ENCODE measurements at places on chromosomes 3 and 15.
A peak's percentile ranks its signal among the peaks of the same experiment; 100 is the strongest.

DNA sequence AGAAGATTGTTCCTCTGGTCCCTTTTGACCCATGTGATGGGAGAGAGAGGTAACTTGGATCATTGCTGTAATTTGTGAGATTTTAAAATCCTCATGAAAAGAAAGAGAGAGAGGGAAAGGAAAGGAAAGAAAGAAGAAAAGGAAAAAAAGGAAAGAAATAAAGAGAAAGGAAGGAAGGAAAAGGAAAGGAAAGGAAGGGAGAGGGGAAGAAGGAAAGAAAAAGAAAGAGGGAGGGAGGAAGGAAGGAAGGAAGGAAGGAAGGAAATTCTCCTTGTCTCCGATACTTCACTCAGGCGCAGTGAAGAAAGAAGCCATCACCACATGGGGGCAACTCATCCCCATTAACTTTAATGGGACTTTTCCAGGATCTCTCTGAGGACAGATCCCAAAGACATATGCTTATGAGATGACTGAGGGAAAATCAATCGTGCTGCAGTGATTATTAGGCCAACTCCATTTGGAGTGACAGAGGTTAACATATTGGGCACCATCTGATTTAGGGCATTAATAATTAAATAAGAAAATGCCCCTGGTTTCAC, 123.0 kb downstream of the MEGF11 start:
- no peak for DNase-seq

- DNase-seq = no peak
Measured at GRCh38 chr15:70589221-70589620, 174.1 kb downstream of the UACA start.

DNA sequence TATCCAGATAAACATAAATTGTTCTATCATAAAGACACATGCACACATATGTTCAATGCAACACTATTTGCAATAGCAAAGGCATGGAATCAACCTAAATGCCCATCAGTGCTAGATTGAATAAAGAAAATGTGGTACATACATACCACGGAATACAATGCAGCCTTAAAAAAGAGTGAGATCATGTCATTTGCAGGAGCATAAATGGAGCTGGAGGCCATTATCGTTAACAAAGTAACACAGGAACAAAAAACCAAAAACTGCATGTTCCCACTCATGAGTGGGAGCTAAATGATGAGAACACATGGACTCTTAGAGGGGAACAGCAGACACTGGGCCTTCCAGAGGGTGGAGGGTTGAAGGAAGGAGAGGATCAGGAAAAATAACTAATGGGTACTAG, 79.2 kb downstream of the SH3GL3 start:
- DNase-seq = no peak

DNA sequence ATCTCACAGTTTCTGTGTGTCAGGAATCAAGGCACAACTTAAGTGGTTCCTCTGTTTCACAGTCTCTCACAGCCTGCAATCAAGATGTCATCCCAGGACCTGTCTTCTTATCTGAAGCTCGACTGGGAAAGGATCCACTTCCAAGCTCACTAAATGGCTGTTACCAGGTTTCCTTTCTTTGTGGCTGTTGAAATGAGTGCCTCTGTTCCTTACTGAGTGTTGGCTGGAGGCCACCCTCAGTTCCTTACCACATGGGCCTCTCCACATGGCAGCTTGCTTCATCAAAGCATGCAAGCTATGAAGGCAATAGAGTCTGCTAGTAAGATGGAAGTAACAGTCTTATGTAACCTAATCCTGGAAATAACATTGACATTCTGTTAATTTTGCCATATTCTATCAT, 174.0 kb downstream of the ERC2 start:
- no peak for DNase-seq

DNA sequence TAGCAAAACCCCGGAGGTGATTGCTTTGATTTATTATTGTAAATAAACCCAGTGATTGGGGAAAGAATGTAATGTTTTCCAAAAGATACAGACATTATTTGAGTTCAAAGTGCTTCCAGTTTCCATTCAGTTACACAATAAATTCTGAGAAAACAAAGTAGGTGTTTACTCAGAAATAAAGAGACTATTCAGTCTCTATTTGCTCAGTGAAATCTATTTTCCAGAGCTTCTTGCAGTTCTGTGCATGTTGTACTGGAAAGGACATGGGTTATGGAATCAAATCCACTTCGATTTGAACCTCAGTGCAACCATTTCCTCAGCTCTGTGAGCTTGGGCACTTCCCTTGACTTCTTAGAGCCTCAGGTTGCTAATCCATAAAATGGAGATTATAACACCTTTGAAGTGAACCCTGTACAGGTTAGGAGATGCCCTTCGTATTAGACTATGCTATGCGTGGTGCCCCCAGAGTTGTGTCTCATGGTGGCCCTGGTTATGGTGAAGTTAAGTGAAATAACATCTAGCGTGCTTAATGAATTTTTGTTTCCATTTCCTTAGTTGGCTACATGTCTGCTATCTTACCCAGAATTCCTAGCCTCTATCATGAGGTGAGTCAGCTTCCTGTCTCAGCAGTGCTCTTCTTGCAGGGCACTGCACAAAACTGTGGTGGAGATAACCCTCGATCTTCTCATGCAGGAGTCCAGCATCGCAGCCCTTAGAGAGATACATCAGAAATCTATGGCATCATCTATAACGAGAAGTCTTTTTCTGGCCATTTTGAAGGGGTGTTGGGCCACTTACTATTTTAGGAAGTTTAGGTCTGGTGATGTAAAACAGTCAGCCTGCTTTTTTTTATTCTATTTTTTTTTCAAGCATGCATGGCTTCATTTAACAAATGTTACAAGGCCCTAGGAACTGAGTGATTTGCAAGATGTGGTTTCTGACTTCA, 97.7 kb downstream of the RPL39L start:
- DNase-seq = no peak

DNA sequence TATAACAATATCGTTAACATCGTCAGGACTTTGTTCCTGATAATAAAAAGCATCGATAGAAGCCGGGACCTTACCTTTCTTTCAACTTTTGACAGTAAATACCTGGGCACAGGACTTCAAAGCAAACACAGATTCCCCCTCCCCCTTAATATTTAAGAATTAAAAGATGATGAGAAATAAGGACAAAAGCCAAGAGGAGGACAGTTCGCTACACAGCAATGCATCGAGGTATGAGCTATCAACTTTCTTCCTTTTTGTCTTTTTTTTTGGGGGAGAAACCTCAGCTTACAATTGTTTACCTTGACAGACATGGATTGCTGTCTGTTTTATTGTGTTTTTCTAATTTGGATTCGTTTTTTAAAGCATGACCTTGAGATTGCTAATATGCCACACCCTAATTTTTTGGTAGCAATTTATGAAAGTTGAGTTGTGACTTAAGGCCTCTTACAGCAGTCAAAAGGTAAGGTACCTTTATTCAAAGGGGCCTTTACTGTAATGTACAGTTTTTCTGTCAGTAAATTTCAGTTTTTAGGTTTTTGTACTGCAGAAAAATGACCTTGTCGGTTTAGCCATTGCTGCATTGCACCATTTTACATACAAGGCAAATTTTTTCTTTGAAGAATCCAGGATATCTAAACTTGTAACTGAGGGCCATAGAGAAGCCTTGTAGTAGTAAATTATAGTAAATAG, 1.1 kb downstream of the CHD2 start:
- DNase-seq = no peak

DNA sequence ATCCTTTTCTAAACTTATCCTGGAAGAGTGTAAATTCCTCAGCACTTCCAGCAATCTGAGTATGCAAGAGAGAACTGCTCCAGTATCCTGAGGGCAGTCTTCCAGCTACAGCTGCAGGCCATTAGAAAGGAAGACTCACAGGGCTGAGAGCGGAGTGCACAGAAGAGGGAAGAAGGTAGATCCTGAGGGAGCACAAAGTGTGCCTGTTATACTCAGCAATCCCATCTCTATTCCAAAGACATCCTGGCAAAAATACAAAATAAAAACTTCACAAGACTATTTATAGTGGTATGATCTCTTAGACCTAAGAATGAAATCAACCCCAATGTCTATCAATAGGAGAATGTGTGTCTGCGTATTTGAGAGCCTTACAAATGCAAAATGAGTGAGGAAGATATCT, 292.0 kb downstream of the ZIC1 start:
- no peak for DNase-seq

DNA sequence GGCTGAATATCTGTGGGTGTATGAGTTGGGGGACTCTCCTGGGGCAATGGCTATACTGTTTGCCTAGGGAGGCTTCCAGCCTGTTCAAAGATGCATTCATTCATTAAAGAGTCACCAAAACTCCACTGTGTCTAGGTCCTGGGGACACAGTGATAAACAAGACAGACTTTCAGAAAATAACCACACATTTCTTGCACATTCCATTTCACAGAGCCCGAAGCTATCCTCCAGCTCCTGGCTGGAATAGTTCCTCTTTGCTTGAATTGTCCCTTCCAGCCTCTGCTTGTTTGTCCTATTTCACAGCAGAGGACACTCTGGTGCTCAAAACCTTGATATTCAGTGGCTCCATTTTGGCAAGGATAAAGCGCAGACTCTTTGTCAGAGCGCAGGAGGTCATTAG, 61.7 kb upstream of the ITGA11 start:
- DNase-seq = no peak

- DNase-seq = peak; percentile 26
Measured at GRCh38 chr3:128170866-128171516, 17.7 kb downstream of the EEFSEC start.

DNA sequence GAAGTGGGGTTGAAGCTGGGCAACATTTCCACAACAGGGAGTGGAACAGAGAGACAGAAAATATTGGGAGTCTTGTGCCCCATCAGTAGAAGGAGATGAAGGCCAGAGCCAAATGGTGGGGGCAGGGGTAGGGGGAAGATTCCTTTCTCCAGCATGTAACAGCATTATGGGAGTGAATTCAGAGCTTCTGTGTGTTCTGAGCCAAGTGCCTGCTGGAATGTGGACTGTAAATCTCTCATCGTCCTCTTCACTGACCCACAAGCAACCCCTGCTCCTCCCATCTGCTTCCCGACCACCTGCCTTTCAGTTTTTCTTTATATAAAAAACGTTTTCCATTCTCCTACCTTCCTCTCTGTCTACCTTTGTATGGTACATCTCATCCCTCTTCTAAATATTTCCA, 344.2 kb upstream of the TPRG1 start:
- no peak for DNase-seq

DNA sequence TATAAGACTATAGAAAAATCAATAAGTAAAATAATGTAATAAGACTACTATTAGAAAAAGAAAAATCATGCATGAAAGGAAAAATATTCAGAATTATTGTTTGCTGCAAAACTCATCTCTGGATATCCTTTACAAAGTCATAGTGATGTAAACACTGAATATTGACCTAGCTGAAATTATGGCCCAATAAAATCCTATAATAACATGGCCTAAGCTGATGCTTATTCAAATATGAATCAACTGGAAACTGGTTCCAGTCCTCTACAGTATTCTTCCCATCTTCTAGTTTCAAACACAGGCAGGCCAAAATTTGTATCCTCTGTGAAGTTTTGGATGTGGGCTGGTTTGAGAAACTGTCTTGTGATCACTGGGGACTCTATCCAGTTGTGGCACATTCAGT, 134.5 kb downstream of the CNTN3 start:
- no peak for DNase-seq

- DNase-seq = peak; percentile 53
Measured at GRCh38 chr15:60994963-60995475, 234.1 kb downstream of the RORA start.

DNA sequence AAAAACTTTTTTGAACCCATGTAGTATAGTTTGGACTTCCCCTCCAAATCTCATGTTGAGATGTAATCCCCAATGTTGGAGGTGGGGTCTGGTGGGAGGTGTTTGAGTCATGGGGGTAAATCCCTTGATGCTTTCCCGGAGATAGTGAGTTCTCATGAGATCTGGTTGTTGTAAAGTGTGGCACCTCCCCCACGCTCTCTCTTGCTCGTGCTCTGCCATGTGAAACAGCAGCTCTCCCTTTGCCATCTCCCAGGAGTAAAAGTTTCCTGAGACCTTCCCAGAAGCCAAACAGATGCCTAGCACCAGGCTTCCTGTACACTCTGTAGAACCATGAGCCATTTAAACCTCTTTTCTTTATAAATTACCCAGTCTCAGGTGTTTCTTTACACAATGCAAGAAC, 16.0 kb upstream of the RNU6-1 start:
- no peak for DNase-seq

DNA sequence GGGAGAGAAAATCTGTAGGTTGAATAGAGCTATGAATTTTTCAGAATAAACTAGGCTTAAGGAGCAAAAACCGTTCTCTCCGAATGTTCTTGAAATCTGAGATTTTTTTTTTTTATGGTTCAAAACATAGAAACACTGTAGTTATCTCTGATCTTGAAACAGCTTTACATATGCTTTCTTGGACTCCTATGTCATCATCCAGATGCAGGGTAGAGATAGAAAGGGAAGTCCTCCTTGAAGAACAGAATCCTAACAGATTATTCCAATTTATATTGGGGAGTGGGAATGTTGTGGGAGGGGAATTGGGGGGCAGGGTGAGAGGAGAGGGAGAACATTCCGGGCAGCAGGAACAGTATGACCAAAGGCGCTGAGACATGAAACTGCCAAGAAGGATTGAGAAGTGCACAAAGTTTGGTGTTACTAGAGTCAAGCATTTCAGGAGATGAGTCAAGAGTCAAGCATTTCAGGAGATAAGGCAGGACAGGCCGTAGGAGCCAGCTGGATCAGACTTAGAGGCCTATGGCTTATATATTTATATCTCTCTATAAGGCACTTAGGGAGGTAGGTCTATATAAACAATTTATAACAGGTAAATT, 21.9 kb upstream of the ST3GAL6 start:
- no peak for DNase-seq

DNA sequence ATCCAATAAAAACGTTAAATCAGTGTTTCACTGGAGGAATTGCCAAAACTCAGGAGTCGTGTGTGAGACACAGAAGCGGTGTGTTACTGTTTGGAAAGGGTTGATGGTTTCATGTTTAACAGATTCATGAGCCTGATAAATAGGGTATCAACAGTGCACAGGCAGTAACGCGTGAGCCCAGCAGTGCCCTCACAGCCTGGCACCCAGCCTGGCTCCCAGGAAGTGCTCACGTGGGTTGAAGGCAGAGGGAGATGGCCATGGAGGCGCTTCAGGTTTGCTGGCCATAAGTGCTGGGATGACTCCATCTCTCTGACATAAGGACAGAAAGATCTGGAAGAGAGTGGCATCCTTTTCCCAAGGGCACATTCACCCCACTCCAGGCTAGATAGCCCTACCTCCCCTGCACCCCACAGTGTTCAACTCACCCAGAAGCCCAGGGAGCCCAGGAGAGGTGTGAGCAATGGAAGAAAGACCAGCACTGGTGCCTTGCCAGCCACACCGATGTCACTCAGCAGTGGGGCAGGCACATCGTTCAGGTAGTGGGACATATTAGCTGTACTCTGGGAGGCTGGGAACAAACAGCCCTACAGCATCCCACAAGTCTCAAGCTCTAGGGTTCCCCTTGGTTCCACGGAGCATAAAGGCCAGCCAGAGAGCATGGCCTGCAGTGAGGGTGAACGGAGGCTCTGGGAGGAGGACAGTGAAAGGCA, 164.3 kb downstream of the LRRK1 start:
- no peak for DNase-seq

- DNase-seq = no peak
Measured at GRCh38 chr15:70014331-70014730, 83.4 kb downstream of the TLE3 start.

DNA sequence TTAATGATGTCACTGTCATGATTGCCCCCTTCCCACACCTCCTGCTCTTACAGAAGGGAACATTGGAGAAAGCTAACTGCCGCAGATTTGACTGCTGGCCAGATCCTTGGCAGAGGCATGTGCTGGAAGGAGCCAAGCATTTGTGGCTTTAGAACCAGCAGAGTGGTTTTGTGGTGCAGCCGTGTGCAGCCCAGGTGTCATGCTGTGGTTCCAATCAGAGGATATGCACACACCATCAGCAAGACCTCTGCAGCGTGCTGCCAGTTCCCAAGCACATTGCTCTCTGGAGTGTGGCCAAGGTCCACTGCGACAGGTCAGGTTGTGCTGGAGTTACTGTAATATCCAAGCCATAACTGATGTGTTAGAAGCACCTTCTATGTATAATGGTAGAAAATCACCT, 61.6 kb downstream of the OTOL1 start:
- DNase-seq = peak; percentile 13

Data from cerebellum (tissue), 4 donors.